G401 (cell line): ENCODE measurements at places on chromosomes 12 and 14. TPM values are rescaled to one million over a fixed set of nuclear protein-coding genes. Genes with fewer than 3 reads are reported as not detected.

Gene TAS2R20
- total RNA-seq: 0.12 and 0.61 TPM in 2 replicates

DNA sequence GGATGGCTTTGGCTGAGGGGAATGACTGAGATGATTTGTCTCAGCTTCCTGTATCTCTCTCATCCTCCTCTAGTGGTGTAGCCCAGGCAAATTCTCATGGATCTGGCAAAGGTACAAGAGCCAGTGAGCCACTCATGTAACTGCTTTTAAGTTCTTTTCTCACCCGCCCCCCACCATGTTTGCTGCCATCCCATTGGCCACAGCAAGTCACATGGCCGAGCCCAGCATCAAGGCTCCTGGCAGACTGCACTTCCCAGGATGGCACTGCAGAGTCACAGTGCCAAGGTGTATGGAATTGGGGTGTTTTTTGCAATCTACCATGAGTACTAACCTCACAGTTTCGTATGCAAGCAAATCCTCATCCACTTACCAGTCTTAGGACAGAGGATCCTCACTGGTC lies 50.9 kb downstream of the CHST11 start:
- no peak for DNase-seq

DNA sequence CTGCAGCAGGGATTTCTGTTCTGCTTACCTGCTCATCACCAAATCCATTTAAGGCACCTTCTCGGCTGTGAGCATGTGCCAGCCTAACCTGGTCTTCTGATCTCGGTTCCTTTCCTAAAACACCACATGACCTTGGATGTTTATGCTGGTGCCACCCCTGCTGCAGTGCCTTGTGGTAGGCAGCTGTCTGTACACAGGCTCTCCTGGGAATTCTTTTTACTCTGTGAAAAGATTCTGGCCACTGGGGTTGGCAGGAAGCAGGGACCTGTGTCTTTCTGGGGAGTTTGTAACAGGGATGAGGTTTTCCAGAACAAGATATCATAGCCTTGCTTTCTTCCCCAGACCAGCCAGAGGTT lies 10.4 kb upstream of the PLEKHG3 start:
- DNase-seq: no peak

GRCh38 chr12:104152685-104153241 lies 14.8 kb upstream of the NFYB start:
- no peak for DNase-seq

DNA sequence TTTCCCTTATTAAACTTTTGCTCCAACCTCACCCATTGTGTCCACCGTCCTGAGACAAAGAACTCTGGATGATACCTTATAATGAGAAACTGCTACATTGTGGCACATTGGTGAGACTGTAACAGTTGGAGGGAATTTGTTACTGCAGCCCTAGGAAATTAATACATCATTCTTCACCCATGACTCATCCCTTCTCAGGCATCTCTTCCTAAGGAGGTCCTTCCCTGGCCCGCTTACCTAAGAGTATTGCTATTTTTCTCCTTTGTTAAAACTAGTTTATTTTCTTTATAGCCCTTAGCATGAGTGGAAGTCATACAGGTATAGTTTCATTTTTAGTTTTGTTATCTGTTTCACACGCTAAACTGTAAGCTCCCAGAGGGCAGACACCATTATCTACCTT lies 87.1 kb downstream of the TMEM260 start:
- DNase-seq: no peak

Gene FAM186B
- 0.06 TPM in 1 of 2 replicates, not detected in the other for total RNA-seq

Gene ACRBP
- total RNA-seq: not detected in 2 replicates

- peak; percentile 28 for DNase-seq
Observed at GRCh38 chr12:123396954-123397353, 13.0 kb downstream of the KMT5A start.

Gene TARBP2
- 117 and 119 TPM in 2 replicates for total RNA-seq

DNA sequence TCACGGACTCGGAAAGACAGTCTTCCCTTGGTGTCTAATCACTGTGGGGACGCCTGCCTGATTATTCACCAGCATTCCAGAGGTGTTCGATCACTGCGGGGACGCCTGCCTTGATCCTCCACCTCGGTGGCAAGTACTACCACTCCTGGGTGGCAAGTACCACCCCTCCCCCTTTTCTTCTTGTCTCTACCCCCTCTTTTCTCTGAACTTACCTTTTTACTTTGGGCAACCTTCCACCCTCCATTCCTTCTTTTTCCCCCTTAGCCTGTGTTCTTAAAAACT lies 12.0 kb upstream of the LGMN start:
- DNase-seq: no peak

Gene KLRD1
- total RNA-seq: not detected in 2 replicates

- peak; percentile 28 for DNase-seq
Observed at GRCh38 chr12:130456375-130457199, 118.9 kb downstream of the PIWIL1 start.

DNA sequence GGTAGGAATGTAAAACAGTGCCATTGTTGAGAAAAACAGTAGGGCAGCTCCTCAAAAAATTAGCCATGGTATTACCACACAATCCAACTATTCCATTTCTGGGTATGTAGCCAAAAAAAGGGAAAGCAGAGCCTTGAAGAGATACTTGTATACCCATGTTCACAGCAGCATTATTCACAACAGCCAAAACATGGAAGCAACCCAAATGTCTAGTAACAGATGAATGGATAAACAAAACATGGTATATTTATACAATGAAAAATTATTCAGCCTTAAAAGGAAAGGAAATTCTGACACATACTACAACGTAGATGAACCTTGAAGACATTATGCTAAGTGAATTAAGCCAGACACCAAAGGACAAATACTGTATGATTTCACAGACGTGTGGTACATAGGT lies 67.6 kb upstream of the GNG2 start:
- no peak for DNase-seq

DNA sequence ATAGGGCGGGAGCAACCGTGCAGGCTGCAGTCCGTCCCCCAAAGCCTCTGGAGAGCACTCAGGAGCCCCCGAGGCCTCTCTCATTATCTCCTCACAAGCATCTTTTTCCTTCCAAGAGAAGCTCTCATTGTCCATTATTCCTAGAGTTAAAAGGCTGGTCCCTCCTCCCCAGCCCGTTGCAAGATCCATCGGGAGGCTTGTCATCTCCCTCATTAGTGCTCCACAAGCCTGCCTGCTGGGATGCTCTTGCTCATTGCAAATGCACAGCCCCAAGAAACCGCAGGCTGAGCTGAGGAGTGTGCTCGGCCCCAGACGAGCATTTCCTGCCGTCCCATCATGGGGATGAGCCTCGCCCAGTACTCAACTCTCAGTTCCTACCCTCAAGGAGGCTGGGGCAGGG lies 23.3 kb downstream of the NUAK1 start:
- DNase-seq: peak; percentile 42

Gene EXOC3L4
- 0.86 and 1.6 TPM in 2 replicates for total RNA-seq

DNA sequence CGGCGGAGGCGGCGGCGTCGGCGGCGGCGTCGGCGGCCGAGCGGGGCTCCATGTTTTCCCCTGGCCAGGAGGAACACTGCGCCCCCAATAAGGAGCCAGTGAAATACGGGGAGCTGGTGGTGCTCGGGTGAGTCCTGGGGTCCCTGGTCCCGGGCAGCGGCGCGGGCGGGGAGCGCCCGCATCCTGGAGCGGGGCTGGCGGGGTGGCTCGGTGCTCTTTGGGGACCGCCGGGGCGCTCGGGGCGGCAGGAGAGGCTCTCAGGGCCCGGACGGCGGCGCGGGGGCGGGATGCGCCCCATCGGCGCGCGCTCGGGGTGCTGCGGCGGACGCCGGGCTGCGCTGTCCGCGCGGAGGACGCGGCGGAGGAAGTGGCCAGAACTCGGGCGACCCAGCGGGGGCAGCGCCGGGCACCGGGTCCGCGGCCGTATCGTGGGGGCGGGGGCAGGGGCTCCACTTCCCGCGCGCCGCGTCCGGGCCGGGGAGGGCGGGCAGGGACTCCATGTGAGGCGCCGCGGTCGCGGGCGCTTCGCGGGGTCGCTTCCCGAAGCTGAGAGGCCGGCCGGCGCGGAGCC lies 485 bp downstream of the PELI2 start:
- peak; percentile 20 for DNase-seq

DNA sequence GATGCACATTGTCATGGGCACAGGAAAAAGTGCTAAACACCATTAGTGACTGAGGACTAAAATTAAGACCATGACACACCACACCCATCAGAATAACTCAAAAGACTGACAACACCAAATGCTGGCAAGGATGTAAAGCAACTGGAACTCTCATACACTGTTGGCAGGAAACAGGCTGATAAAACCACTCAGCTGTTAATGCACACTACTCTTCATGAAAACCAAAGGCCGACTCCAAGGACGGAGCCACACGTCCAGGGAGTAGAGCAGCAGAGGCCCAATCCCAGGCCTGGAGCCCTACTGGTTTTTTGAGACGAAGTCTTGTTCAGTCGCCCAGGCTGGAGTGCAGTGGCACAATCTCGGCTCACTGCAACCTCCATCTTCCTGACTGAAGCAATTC lies 6.4 kb downstream of the RAD52 start:
- DNase-seq: no peak

Gene ALX1
- 2.0 and 7.9 TPM in 2 replicates for total RNA-seq

DNA sequence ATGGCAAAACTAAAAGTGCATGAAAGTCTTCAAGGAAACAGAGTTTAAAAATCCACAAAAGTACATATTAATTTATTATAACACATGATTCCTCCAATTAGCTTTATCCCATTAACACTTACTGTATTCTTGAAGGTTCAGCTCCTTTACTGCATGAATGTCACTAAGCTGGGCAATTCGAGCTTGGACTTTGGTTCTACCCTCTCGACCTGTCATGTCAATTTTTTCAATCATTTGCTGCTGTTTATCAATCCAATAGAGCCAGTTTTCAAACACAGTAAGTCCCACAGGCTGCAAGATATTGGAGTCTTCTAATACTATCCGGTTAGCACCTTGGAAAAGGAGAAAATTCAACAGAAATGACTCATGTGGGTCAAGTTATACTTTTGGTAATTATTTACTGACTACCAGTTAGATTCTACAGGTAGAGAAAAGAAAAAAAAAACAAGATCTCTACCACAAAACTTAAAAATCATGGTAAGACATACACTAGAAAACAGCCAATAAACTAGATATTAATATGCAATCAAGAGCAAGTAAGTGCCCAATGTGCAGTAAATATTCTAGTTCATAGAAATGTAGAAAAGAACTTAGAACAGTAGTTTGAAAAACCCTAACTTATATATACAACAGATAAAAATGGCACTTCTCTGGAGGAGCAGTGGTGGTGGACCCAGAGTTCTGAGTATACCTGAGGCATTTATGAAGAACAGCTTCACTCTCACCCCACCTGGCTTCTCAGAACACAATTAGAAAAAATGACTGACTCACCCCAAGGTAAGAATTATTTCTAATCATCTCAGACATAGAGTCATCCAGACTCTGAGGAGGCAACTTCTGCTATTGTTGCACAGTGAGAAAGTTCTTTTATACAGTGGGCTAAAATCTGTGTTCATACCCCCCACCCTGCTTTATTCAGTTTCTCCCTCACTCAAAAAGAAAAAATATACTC lies 67.7 kb downstream of the BCL2L14 start:
- DNase-seq: no peak

DNA sequence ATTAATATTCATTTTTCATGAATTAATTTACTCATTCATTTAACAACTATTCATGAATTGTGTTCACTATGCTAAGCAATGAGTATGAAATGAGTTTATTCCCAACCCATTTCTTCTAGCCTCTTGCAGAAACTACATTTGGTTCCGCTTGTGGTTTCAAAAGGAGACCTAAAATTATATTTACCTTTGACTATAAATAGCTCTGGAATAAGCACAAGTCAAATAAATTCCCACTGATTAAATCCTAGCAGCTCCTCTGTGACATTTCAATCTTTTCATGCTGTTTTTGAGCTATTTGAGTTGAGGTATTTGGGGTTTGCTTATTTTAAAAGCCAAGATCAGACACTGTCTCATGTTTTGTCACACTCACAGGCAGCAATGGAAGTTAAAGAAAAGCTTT lies 46.9 kb downstream of the DUSP6 start:
- no peak for DNase-seq

- DNase-seq: peak; percentile 79
Observed at GRCh38 chr12:95998611-95999286, 2.6 kb upstream of the HAL start.

- DNase-seq: no peak
Observed at GRCh38 chr12:124525927-124526692, 41.3 kb downstream of the NCOR2 start.

GRCh38 chr12:127194176-127194575 lies 1072.8 kb upstream of the TMEM132C start:
- no peak for DNase-seq

DNA sequence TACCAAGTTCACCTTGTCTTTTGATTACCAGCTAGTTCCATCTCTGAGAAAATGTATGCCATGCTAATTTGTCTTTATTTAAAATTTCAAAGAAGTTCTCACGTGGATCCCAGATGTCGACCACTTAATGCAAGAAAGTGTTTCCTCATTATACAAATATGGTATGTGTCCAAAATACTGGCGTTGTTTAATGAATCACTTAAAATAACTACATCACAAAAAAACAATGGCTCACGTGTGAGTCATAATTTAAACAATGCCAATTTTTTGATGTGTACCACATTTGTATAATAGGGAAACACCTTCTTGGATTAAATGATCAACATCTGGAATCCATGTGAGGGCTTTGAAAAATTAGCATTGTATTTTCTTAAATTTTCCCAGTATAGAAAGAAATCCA lies 40.8 kb downstream of the DBX2 start:
- DNase-seq: no peak

- no peak for DNase-seq
Observed at GRCh38 chr14:55583942-55584468, 4.0 kb downstream of the KTN1 start.

Gene CFAP251
- 0.31 and 0.44 TPM in 2 replicates for total RNA-seq

- DNase-seq: no peak
Observed at GRCh38 chr12:101115326-101115725, 94.7 kb downstream of the SLC5A8 start.

- DNase-seq: no peak
Observed at GRCh38 chr14:24721775-24722174, 87.8 kb upstream of the GZMB start.

DNA sequence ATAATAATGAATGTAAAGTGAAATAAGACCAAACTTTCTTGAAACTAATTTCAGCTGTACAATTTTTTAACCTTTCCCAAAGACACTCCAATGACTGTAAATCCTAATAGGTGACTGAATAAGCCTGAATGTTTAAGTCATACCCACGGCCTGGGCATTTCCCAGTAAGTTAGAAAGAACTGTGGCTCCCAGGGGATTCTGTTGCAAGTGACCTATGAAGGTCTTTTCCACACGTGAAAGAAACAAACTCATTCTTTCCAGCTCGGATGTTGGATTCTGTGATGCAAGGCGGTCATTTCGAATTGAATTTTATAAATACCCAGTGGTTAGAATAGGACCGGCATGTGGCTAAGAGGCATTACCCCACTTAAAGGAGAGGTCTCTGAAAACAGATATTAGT lies 1134.4 kb downstream of the GALC start:
- no peak for DNase-seq

DNA sequence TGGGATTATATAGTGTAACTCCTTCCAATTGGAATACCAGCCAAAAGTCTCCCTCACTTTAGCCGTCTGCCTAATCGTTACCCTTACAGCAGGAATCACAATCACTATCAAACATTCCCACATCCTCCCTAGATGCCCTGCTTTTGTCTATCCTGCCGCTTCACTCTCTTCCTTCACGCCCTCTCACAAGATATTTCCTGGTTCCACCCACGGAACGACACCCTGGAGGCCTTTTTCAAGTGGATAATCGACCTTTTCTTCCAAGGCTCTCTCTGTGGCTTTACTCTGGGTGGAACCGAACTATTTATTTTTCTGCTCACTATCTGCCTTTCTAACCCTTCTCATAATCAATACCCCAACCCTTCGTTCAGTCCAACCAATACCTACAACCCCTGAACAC lies 58.9 kb downstream of the MOK start:
- DNase-seq: no peak
